ENCODE measurements at places on chromosomes 7 and 10.

DNA sequence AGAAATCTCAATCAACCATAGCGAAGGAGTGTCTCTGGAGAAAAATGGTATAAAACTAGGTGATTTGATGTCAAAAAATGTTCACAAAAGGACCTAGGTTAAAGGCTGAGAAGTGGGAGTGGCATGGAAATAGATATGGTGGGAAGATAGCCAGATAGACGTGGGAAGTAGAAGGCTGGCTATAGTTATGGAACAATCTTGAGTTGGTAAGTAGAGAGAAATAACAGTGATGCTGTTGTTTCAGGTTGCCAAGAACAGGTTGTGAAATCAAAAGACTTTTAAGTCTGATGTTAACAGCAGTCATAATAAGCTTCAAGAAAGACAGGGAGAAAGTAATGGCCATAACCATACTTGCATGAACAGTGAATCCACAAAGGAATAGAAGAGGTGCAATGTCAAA, 106.1 kb upstream of the RSU1 start:
- DNase-seq, result no peak

DNA sequence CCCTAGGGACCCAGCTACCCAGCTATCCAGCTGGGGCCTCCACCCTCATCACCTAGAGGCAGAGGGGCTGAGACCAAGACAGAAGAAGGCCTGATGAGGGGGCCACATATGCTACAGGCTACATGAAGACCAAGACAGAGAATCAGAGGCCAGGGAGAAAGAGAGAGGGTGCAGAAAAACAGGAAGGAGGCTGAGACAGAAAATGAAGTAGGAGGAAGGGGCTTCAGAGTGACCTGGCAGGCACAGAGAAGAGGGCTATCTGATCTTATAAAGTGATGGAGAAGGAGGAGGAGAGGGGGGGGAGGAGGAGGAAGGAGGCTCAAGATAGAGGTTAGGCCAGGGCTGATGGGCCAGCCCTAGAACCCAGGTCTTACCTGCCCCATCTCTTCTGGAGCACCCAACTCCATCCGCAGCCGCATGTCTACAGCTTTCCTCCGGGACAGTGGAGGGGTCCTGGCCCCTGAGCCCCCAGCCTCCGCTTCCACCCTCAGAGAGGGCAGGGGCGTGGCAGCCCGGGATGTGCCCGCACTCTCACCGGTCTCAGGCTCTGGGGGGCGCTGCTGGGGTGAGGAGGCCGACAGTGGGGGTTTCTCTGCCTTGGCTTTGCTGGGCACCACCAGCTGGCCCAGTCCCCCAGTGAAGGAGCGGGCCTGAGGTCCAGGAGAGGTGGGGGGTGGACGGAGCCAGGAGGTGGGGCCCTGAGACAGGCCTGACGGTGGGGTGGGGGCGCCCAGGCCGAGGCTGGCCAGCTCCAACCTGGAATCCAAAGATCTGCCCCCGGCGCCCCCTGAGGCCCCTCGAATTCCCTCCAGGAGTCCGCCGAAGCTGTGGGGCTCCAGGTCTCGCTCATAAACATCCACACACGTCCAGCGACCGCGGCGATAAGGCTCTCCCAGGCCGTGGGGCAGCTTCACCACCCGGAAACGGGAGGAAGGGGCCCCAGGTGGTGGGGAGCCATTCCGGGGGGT, 1.8 kb downstream of the TSC22D4 start:
- peak; percentile 71 for DNase-seq

DNA sequence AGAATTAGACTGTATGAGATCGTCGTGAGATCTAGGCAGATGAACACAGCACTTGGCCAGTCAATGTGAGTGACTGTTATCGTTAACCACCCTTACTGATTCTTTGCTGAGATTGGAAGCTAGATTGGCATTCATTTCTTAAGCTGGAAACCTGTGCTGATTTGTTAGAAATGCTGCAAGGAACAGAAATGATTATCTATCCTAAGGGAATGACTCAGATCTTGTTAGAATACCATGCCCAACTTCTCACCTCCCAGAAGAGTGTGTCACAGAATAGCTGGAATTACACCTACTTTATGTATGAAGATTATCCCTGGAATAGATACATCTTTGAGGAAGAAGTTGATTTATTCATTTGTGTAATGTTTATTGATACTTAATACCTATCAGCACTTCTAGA, 275.2 kb downstream of the AUTS2 start:
- DNase-seq, result no peak

GRCh38 chr10:113007821-113008220, 57.8 kb downstream of the TCF7L2 start:
- DNase-seq, result no peak

DNA sequence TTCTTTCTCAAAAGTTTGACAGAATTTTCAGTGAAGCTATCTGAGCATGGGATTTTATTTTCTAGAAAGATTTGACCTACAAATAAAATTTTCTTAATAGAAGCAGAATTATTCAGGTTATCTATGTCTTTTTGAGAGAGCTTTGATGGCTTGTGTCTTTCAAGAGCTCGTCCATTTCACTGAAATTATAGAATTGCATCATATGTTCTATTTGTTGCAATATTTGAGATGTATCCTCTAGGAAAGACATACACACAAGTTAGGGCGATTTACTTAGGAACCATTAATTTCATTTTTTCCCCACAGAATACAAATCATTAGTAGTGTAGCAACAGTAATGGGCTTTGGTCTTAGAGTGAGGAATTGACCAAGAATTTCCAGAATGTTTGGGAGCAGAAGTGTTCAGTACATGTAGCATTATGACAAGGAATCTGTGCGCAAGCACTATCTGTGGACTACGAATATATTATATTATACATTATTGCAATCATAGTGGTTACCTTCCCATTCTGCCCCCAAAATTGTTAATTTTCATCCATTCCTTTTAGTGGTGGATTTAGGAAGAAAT, 12.8 kb upstream of the COL17A1 start:
- no peak for DNase-seq

GRCh38 chr7:1592299-1592871, 22.6 kb upstream of the PSMG3 start:
- DNase-seq, result no peak

- DNase-seq, result no peak
Observed at GRCh38 chr10:59887972-59888640, 18.2 kb downstream of the CCDC6 start.

DNA sequence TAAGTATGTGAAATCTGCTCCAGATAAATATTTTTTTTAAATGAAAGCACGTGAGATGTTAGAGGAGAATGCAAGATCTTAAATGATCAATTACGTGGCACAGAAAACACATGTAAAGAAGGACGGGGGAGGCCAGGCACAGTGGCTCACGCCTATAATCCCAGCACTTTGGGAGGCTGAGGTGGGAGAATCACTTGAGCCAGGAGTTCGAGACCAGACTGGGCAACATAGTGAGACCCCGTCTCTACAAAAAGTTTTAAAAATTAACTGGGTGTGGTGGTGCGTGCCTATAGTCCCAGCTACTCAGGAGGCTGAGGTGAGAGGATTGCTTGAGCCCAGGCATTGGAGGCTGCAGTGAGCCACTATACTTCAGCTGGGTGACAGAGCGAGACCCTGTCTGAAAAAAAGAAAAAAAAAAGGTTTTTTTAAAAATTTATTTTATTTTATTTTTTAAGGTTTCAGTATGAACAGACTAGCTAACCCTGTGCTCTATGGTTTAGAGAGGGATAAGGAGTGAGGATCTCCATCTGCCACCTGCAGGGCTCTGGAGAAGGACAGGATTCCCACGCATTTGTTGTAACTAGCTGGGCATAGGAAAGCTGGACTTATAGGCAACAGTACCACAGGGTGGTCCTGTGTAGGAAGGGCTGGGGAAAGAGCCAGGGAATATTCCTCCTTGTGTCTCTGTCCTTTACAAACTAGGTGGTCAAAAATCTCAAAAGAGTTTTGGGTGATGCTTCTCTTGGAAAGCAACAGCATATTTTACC, 113.2 kb downstream of the SPAG6 start:
- no peak for DNase-seq

DNA sequence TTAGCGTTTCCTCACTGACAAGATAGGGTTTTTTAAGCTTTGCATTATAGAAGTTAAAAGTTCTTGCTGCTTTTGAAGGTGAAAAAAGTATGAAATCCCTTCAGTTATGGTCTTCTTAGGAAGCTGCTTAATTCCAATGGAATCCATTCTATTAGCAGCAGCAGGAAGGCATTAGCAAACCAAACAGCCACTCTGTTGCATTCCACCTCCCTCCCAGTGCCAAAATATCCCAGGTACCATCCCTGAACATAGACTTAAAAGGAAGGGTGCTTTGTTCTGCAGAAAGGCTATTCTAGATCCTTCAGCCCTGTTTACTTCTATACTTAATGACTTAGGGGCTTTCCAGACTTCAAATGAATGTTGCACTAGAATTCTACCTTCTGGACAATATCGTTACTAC, 23.8 kb downstream of the ENO4 start:
- DNase-seq, result no peak

- no peak for DNase-seq
Observed at GRCh38 chr10:98511876-98512275, 65.1 kb upstream of the HPS1 start.

DNA sequence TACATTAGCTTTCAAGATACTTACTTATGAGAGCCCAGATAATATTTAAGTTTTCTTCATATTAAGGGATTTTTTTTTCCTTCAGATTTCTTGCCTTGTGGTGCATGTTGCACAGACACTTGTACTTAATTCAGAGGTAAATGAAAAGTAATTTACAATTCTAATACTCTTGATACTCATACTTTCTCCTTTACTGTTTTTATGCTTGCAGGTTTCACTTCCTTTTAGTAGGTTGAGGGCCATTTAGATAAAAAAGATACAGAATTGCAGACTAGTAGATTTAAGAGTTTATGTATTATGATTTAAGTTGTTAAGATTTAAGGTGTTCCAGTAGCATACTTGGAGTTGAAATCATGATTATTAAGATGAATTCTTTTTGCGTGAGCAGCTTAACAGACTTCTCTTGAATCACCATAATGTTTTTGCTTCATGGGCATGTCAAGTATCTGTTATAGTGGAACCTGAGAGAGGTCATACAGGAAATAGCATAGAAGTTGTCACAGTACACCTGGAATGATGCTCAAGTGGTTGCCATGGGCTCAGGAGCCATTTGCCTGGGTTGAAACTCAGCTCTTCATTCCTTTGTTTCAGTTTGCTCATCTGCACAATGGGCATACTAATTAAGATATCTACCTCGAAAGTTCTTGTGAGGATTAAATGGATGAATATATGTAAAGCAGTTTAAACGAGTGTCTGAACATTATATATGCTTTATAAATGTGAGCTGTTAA, 174.8 kb upstream of the PRPS1L1 start:
- DNase-seq, result no peak

DNA sequence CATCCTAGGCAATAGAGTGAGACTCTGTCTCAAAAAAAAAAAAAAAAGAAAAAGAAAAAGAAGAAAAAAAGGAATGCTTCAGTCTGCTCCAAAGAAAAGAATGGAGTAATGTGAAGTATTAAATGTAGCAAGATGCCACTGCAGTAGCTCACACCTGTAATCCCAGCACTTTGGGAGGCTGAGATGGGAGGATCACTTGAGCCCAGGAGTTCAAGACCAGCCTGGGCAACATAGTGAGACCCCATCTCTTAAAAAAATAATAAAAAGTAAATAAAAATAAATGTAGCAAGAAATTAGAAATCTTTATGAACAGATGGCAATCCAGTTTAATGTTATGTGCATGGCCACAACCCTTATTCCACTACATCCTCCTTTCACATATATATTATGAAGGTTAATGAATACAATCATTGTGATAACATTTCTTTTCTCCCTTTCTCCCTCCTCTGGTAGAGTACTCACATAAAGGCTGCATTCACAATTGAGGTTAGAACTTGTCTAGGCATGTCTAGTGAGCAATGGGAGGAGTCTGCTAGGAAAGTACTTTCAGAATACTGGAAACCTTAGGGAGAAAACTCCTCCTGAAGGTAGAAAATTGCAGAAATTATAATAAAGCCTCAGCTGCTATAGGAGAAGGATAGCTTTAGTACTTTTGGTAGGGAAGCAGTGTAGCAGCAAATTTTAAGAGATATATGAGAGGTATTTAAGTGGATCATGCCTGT, 20.4 kb downstream of the KLLN start:
- DNase-seq, result no peak

DNA sequence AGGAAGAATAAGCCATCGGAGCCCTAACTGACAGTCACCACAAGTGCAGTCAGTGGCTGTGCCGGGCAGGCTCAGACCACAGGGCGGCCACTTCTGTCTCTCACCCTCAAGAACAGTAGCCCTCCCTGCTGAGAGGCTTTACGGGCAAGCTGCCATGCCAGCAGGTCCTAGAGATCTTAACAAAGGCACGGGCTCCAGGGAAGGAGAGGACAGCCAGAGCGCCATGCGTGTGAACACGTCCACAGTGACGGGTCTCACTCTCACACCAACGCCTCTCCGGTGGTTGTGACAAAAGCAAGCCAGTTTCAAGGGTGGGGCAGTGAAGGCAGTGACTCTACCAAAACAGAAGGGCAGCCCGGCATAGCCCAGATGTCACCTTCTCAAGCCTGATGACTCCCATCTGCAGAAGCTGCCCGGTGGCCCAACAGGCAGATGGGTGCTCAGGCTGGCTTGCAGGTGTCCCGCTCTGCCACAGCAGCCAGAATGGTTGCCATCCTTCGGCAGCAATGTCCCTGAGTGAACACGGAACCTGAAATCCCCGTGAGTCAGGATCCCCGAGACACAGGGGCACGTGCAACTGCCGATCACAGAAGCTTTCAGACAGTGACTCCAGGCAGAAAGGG, 102.0 kb downstream of the FAM53B start:
- DNase-seq, result peak; percentile 72

DNA sequence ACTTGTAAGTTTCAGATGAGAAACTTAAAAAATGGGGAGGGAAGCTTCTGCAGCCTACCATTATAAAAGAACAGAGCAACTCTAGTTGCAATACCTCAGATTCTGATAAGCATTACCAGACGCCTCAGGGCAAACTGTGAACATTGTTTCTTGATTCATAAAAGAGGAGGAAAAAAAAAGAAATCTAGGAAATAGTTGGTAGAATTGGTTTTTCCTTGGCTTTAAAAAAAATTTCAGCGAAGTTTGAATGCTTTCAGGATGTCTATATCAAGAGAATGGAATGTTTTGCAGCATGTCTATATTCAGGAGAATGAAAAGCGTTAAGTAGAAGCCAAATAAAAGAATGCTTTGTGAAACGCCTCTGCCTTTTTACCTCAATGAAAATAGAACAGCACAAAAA, 17.5 kb upstream of the ANLN start:
- DNase-seq, result no peak

DNA sequence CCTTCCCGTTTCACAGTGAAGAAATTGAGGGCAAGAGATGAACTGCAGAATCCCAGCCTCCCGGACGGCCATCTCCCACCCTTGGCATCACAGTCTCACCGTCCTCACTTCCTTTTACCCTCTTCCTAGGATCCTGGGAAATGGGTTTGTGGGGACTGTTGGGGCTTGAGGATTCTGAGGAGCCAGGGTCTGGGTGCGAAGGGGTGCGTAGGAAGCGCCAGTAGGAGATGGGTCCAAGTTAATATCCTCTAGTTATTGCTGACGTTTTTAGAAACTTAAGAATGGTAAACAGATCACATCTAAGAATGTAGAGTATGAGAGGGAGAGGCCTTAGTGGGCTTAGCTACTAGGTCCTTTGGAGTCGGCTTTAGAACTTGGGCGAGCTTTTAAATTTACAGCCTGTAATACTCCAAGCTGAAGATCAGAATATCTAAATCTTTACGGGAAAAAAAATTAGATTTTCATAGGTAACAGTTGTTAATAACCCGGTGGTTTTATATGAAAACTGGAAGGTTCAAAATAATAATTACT, 696 bp downstream of the MALSU1 start:
- DNase-seq, result no peak
